ENCODE measurements at places on chromosomes 7 and 10. TPM values are rescaled to one million over a fixed set of nuclear protein-coding genes. Genes with fewer than 3 reads are reported as not detected.
A peak's percentile ranks its signal among the peaks of the same experiment; 100 is the strongest.

DNA sequence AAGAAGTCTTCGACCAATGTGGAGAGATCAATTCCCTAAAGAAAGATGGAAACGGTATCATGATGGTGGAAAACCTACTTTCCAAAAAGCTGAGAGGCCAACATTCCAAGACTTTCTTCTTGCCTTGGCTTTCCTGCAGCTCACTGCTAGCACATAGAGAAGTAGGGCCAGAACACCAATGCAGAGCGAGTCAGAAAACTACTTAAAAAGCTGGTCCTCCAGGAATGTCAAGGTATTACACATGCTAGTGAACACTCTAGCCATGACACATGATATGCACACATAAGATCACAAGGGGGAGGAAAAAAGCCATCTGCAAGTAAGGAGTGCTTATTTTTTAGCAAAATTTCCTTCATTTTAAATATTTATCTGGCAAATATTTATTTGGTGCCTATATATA is 22.7 kb downstream of the GPAM start:
- H3K27ac ChIP-seq: no peak overlapping the region
- H3K27me3 ChIP-seq: no peaks in the 10 kb centered on the region
- no peaks in the 10 kb centered on the region for H3K4me1 ChIP-seq
- peaks cover 98% of the 10 kb centered on the region for H3K36me3 ChIP-seq
- DNase-seq: no peak

DNA sequence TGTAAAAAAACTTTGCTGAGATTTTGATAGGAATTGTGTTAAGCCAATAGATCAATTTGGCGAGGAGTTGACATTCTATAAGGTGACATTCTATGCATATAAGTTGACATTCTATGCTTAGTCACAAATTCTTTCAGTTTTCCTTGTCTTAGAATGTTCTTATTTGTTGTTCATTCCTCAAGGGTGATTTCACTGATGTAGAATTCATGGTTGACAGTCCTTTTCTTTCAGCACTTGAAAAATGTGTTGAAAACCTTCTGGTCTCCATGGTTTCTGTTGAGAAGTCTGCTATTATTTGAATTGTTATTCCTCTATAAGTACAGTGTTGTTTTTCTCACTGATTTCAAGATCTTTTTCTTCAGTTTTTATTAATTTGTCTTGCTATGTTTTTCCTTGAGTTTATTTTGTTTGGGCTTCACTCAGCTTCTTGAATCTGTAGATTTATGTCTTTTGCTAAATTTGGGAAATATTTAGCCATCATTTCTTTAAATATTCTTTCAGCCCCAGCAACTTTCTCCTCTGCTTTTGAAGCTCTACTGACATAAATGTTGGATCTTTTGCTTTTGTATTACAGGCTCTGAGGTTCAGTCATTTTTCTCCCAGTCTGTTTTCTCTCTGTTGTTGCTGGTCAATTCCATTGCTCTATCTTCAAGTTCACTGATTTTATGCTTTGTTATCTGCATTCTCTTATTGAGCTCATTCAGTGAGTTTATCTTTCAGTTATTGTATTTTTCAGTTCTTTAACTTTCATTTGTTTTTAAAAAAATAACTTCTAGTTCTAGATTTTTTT is 154.9 kb downstream of the SDK1 start:
- DNase-seq: no peak
- no peaks in the 10 kb centered on the region for H3K36me3 ChIP-seq
- no peaks in the 10 kb centered on the region for H3K27me3 ChIP-seq
- H3K4me1 ChIP-seq: no peaks in the 10 kb centered on the region

Gene PILRA
- total RNA-seq: 48.7 TPM

GRCh38 chr7:14606101-14606500 is 296.4 kb downstream of the DGKB start:
- no peaks in the 10 kb centered on the region for H3K27me3 ChIP-seq
- H3K4me3 ChIP-seq: no peak overlapping the region
- no peaks in the 10 kb centered on the region for H3K36me3 ChIP-seq

DNA sequence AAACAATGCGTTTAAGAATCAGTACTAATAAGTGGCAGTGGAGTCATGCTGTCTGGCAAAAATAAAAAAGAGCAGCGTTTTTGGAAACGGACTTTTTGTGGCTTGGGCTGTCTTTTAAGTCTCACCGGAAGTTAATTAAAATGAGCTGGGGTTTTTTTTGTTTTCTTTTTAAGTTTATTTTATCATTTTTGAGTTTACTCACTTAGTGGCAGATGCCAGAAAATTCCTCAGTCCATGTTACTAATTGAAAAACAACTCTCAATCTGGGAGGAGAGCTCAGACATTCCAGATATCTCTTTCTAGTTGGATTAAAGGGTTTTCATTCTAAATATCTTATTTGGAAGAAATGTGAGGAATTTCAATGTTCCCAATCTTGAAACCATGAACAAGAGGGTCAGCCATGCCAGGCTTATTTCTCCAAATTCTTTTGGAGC is 133.8 kb upstream of the AGR3 start:
- no peak overlapping the region for H3K4me3 ChIP-seq
- H3K36me3 ChIP-seq: no peaks in the 10 kb centered on the region

- no peak overlapping the region for H3K4me3 ChIP-seq
- H3K27ac ChIP-seq: no peak overlapping the region
- peaks cover 19% of the 10 kb centered on the region for H3K4me1 ChIP-seq
- H3K27me3 ChIP-seq: no peaks in the 10 kb centered on the region
- DNase-seq: no peak
- no peaks in the 10 kb centered on the region for H3K36me3 ChIP-seq
These were observed 1.6 kb downstream of the POLR1F start for GRCh38 chr7:19707240-19707639.

Gene OR2F1
- not detected for total RNA-seq

- H3K27me3 ChIP-seq: no peaks in the 10 kb centered on the region
- DNase-seq: no peak
- H3K4me1 ChIP-seq: no peaks in the 10 kb centered on the region
- H3K4me3 ChIP-seq: no peak overlapping the region
- H3K27ac ChIP-seq: no peak overlapping the region
- no peaks in the 10 kb centered on the region for H3K36me3 ChIP-seq
These were observed 172.2 kb upstream of the FERD3L start for GRCh38 chr7:19317461-19317860.

DNA sequence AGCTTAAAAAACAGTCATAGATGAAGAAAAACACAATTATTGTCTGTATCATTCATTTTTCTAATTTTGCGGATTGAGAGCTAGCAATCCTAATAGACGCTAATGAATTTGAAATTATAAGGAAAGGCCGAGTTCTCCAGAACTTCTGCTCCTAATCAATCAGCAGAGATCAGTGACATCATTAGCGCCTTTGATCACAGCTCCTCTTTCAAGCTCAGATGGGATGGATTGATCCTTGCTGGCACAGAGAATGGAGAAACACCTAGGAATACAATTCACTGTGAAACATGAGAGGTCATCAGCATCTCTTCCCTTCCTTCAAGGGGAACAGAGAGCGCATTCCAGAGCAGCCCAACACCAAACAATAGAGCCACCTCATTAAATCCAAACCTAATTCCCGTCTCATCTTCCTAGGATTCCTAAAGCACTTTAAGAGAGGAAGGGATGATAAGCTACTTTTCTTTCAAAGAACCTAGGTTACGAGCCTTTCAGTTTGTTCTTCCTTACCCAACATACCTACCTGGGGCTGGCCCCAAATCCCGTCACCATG is 24.4 kb downstream of the GLI3 start:
- no peaks in the 10 kb centered on the region for H3K36me3 ChIP-seq
- H3K27me3 ChIP-seq: no peaks in the 10 kb centered on the region
- no peaks in the 10 kb centered on the region for H3K4me1 ChIP-seq
- DNase-seq: no peak

Gene C10orf67
- total RNA-seq: 1.2 TPM

Gene HTRA1
- 45.3 TPM for total RNA-seq

DNA sequence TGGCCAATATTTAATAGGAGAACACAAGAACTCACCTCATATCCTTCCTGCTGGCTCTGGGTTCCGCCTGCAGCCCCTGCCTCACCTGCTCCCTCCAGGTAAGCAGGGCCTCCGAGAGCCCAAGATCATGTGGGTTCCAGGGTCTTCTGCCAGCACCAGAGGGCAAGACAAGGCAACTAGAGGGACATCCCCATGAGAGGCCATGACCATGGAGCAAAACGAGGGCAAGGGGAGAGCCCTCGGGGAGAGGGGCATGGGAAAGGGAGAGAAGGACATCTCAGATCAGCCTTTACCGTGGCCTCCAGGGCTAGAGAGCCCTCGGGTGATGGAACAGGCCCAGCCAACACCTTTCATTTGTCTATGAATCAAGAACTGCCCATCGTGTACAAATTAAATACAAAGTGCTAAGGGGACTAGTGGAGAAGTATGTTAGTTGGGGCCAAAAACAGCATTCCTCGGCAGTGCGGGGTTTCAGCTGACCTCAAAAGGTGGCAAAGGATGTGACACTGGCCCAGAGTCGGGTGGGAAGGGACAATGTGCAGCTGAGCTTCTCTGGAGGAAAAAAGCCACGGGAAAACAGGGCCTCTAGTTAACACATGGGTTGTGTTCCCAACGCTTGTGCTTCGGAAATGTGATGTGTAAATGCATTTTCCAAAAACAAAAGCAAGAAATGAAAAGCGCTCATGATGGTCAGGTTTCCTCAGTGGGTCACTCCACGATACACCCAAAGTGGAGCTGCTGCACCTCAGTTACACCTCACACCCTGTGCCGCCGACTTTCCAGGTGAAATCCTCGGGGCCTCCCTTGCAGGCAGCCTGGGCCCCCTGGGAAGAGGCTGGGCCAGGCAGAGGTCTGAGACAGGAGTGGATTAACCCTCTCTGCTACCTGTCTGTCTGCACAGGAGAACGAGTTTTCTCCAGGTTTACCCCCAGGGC is 2.0 kb downstream of the AOC1 start:
- H3K27me3 ChIP-seq: peaks cover 14% of the 10 kb centered on the region
- no peak for DNase-seq
- H3K27ac ChIP-seq: no peak overlapping the region
- H3K4me1 ChIP-seq: no peaks in the 10 kb centered on the region
- no peaks in the 10 kb centered on the region for H3K36me3 ChIP-seq

DNA sequence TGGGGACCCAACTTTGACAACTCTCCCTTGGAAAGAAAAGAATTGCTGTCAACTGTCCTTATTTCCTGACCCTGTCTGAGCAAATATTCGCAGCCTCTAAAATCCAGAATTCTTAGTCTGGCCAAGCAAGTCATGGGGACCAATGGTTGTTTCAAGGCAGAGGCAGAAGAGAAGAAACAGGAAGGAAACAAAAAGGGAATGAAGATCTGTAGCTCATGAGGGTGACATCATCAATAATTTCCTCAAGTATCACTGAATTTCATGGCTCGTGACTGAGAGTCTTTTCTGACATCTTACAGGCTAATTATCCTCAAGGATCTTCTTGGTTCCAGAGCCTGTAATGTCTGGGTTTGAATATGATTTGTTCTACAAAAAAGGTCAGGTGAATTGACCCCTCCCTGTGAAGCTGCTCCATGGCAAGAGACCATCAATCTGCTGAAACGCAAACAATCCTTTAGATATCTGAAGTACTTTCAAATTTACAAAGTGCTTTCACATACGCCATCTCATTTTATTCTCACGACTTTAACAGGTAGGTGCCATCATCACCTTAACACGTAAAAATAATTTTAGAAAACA is 5.8 kb downstream of the CDK6 start:
- no peaks in the 10 kb centered on the region for H3K27me3 ChIP-seq
- no peak overlapping the region for H3K27ac ChIP-seq
- peaks cover 27% of the 10 kb centered on the region for H3K4me1 ChIP-seq

Gene NAT16
- not detected for total RNA-seq

DNA sequence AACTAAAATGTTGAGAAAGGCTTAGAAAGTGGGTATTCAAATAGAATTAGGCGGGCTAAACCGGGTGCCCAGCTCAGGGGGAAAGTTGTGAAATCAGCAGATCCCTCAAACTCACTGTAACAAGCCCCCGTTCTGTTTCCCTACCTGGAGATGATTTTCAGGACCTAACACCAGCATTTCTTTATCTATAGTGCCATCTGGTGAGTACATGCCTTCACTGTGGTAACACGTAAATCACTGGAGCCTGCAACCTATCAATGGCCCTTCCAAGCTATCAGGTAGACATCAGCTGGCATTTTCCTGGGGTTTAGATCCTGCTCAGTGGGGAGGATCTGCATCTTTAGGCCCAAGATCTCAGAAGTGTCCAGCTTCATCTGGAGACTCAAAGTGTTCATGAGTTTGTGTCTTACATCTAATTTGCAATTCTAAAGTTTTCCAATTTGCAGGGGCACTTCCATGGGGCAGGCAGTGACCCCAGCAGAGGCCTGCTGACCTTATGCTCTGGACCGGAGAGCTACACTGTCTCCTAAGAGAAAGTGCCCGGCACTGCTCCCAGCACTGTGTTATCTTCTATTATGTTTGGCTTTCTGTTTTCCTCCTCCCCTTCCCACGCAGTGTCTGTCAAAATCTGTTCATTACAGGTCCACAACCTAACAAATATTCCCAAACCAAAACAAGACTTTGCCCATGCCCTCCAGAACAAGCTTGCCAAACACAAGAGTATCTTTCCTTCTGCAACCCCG is 132.5 kb downstream of the LSM5 start:
- H3K27ac ChIP-seq: no peak overlapping the region
- H3K36me3 ChIP-seq: no peaks in the 10 kb centered on the region
- H3K4me3 ChIP-seq: no peak overlapping the region
- DNase-seq: no peak
- peaks cover 4% of the 10 kb centered on the region for H3K27me3 ChIP-seq

GRCh38 chr7:36085096-36085495 is 68.0 kb upstream of the EEPD1 start:
- H3K4me3 ChIP-seq: no peak overlapping the region
- H3K36me3 ChIP-seq: no peaks in the 10 kb centered on the region

- H3K4me3 ChIP-seq: peak overlapping the region; percentile 43
- peaks cover 9% of the 10 kb centered on the region for H3K4me1 ChIP-seq
- H3K27ac ChIP-seq: no peak overlapping the region
These were observed 980 bp downstream of the ADAMTS14 start for GRCh38 chr10:70673043-70673928.

Gene GHRHR
- not detected for total RNA-seq

DNA sequence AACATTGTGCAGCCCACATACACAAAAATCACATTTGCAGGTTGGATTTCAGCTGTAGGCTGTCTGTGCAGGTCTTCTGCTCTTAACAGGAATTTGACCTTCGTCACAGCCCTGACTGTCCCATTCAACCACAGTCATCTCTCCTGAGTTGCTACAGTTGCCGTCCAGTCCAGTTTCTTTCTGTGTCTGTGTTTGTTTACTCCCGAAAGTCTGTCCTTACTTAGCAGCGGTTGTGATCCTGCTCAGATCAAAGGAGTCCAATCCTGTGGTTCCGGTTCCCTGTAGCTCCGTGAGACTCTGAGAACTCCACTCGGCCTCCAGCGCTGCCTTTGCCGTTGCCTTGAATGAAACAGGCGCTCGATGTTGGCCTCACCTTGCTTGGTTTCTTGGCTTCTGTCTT is 111.6 kb upstream of the GATA3 start:
- H3K27ac ChIP-seq: no peak overlapping the region
- peaks cover 4% of the 10 kb centered on the region for H3K4me1 ChIP-seq
- no peak overlapping the region for H3K4me3 ChIP-seq

- no peaks in the 10 kb centered on the region for H3K27me3 ChIP-seq
- H3K27ac ChIP-seq: no peak overlapping the region
- no peaks in the 10 kb centered on the region for H3K36me3 ChIP-seq
- DNase-seq: no peak
These were observed 63.9 kb downstream of the VOPP1 start for GRCh38 chr7:55508221-55509011.

- no peaks in the 10 kb centered on the region for H3K27me3 ChIP-seq
- H3K4me1 ChIP-seq: no peaks in the 10 kb centered on the region
- no peak overlapping the region for H3K27ac ChIP-seq
These were observed 375.9 kb downstream of the NXPH1 start for GRCh38 chr7:8809320-8809719.
